ENCODE measurements at places on chromosomes 5 and 9.
A peak's percentile ranks its signal among the peaks of the same experiment; 100 is the strongest.

DNA sequence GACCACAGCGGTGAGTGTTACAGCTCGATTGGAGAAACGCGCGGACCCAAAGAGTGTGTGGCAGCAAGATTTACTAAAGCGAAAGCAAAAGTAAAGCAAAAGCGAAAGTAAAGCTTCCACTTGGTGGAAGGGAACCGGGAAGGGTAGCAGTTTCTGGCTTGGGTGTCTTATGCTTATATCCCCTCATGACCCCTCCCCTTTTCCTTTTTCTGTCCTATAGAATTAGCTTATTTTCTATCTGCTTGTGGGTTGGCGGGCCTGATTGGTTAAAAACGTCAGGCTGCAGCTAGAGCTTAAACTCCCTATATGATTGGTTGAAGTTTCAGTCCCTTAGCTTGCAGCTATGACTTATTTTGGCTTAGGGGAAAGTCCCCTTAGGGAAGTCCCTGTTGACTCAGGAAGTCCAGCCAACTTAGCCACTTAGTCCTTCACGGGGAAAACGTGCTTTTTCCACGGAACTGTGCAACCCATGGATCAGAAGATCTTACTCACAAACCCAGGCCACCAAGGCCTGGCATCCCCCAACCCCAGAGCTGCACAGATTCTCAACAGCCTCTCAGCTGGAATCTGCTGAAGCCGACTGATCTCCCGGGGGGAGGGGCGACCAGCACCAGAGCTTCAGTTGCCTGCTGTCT is 114.2 kb upstream of the ADAMTS16 start:
- no peak for DNase-seq

DNA sequence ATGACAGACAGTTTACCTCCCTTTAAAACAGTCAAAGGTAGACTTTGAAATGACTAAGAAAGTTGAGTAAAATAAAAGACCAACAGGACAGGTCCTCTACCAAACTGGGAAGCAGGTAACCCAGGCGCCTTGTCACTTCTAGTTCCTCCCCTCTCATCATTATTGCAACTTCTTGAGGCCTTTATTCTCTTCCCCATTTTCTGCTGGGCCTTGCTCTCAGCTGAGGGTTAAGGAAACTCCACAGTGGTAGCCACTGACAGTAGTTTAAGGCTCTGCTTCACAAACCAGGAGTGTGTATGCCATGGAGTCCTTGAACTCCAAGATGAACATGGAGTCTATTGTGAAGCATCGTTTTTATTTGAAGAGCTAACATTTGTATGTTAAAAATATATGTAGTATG is 36.9 kb upstream of the TCERG1 start:
- no peak for DNase-seq

DNA sequence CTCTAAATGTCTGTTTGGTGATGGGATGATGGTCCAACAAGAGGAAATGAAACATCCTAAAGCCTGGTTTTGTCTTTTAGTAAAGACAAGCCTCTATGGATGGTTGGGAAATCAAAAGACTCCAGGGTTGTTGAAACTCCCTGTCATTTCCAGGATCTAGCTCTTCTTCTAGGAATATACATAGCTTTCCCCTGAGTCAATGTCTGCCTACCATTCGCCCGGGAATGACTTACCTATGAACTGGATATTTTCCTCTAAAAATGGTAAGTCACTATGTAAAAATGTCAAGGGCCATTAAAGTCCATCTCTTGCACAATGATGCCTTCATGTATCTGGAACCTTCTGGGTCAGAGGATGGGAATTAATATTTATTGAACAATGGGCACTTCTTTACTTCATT is 11.1 kb upstream of the KIF12 start:
- peak; percentile 68 for DNase-seq

DNA sequence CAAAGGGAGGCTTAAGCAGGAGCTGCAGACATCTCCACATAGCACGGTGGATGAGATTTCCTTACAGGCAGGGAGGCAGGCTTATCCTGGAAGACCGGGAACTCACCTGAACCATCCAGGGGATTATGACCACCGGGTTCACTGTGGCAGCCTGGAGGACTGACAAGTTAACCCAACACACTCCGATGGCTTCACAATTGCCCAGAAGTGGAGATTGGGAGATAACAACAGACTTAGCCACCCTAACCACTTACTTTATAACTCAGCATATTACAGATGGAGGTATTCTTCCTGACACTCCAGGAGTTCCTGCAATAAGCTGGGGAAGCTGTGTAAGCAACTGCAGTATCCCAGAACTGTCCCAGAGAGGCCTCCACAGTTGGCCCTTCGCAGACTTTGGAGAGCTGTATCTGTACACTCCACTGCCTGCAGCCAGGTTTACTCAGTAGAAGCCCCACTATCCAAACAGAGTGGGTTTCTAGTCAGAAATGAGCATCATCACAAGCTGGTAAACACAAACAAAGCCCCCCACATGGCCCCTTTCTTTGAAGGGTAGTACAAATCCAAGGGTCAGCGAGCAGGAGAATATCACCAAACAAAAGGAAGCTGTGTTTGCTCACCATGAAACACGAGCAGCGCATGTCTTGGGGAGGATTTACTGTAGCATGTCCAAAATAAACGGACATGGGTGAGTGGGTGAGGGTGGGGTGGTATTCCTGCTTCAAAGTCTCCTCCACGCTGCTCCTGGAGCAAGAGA is 462.2 kb downstream of the RASEF start:
- no peak for DNase-seq

DNA sequence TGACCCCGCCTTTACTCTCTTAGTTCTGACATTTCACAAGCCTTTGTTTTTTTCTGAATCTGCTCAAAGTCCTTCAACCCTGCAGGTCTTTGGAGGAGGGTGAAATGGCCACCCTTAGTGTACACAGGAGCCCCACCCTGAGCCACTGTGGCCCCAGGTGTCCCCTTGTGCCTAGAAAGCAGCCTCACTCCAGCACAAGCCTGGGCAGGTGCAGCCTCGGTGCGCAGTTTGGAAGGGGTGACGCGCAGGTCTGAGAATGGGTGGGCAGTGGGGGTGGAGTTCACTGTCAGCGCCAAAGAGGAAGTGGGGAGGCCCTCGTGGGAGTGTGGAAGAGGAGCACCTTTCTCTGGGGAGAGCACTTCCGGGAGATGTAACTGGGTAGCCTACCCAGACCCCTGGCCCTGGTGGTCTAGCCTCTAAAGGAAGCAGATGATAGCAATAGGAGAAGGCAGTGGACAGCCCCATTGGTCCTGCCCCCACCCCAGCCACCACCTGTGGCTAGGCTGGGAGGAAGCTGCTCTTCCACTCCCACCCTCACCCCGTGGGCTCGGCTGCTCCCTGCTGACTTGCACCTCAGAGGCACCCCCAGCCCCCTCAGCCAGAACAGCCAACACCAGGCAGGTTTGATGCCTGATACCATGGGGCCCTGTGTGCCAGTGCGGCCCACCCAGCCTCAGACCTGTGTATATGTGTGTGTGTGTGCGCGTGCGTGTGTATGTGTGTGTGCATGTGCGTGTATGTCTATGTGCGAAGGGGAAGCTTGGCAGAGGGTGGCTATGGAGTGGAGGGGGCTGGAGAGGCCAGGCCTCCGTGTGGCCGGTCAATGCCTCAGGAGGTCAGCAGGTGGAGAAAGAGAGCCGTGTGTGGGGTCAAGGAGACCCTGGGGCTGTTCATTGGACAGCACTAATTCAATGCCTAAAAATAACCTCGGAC is 16.8 kb upstream of the DAB2IP start:
- peak; percentile 63 for DNase-seq

- no peak for DNase-seq
Measured at GRCh38 chr9:3511551-3511950, 14.2 kb downstream of the RFX3 start.

DNA sequence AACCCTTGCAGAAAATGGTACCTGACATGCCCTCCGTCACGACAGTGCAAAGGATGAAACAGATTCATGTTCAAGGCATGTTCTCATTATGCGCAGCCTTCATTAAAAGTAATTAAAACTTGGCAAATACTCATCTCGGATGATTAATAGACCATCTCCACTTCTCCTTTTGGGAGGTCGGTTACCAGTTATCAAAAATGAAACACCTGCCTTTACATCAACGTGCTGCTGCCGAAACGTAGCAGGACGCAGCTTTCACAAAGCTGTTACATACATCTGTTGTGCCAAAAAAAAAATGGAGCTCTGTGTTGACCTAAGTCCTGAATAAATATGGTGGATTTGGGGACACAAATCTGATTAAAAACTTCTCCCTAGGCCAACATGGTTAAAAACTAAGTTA is 75.7 kb downstream of the PTCH1 start:
- no peak for DNase-seq

Data from AG20443 (cell line).